ENCODE measurements at places on chromosomes 7 and 10. TPM values are rescaled to one million over a fixed set of nuclear protein-coding genes. Genes with fewer than 3 reads are reported as not detected.

Gene ELMO1
- 36.5 TPM for total RNA-seq

Gene CAMK1D
- 1.4 TPM for total RNA-seq

Gene PVRIG
- total RNA-seq: not detected

Gene ACTR3C
- total RNA-seq: 8.3 TPM

- no peak for DNase-seq
Observed at GRCh38 chr7:81744389-81744788, 25.5 kb downstream of the HGF start.

DNA sequence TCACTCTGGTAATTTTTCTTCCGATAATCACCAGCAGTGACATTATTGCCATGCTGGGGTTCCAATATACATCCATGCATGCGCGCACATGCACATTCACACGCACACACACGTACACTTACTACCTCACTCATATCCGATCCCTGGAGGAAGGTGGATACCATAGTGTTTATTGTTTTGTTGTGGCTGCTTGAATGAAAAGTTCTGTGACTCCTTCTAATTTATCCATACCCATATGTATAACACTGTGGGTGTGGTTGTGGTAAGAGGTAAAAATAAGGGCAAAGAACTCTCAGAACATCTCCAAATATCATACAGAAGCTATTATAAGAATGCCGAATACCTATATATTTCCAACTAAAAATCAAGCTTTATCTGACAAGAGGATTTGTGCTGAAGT, 407.8 kb upstream of the PODXL start:
- no peak for DNase-seq

- no peak for DNase-seq
Observed at GRCh38 chr7:101884671-101885596, 67.5 kb downstream of the CUX1 start.

- no peak for DNase-seq
Observed at GRCh38 chr7:120799813-120800475, 58.0 kb downstream of the TSPAN12 start.

DNA sequence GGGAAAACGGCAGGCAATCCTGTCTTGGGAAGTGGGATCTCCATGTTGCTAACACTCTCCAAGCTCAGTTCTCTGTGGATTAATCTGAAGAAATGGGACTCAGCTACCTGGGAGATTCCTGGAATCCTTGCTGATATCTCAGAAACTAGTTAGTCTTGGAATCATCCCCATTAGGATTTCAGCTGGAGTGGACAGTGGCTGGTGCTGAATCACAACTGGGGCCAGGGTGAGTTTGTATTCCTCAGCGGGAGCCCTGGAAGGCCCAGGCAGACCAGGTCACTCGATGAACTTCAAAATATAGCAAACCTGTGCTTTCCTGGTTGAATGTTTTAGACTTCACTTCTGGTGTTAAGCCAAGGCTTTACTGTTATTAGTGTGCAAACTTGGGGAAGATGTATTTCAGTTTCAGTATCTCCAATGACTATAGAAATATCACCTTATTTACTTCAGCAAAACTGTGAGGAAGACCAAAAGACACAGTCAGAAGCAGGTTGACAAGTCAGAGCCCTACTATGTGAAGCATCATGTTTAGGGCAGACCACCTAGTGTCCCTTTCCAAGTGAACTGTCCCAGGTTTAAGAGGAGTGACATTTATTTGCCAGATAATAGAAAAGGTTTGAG, 126.1 kb downstream of the AOAH start:
- no peak for DNase-seq

DNA sequence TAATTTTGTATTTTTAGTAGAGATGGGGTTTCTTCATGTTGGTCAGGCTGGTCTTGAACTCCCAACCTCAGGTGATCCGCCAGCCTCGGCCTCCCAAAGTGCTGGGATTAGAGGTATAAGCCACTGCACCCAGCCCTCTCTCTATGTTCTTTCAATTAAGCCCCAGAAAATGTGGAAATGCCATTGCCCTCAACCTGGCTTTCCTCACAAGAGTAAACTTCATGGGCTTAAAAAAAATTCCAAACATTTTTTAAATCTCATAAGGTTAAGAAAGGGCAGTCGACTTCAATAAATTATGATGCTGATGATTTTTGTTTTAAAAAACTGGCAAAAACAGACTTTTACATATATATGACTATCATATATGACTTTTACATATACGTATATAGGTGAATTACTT, 107.6 kb downstream of the TES start:
- peak; percentile 4 for DNase-seq

DNA sequence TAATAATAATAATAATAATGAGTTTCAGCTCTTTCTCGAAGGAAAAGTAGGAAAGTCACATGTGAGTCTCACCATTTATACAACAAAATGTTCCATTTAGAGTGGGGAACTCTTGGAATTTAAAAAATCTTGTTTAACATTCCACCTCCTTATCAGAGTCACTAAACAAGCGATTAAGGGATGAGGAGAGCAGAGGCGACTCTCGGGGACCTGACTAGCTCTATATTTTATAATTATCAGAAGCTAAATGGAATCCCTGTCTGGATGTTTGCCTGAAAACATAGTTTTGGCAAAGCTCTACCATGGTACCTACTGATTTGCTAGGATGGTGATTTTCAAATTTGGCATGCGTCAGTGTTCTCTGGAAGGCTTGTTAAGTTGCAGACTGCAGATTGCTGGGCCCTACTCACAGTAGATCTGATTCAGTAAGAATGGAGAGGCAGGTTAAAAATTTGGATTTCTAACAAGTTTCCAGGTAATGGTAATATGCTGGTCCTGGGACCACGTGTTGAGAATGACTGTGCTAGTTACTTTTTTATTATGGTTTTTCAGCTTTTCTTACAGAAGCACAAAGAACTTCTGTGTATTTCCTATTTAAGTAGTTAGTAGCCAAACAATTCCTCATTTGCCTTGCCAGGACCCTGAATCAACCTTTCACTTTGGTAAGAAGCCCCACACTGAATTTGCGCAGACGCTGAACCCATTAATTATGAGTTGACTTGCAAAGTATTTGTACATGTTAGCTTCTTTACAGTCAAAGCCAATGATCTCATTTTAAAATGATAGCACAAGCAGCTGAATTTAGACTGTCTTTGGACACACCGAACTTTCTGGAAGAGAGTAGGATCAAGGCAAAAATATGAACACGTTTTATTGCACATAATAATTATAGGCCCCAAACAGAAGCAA, 39.5 kb downstream of the CPED1 start:
- no peak for DNase-seq

GRCh38 chr10:67261300-67261797, 335.5 kb downstream of the LRRTM3 start:
- DNase-seq: no peak

DNA sequence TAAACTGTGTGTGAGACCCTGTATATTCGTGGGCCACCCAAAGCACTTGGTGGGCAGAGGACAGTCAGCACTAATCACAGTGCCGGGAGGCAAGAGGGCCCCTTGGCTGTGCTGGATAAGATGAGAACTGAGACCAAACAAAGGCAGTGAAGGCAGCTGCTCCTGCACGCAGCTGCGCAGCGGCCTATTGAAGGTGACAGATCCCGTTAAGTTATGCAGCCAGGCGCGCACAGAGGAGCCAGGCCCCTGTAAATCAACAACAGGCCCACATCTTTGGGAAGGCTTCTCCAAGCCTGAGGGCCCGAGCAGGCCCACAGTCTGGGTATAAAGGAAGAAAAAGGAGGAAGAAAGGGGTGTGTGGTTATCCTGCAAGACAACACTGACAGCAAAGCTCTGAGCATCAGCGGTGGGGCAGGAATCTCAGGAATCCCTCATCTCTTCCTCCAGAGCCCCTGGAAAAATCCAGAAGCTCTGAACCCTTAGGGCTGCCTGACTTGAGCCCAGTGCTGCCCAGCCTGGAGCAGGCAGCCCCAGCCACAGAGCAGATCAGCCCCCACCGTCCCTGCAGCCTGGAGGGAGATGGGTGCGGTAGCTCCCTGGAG, 154.2 kb downstream of the ARHGAP12 start:
- DNase-seq: no peak

DNA sequence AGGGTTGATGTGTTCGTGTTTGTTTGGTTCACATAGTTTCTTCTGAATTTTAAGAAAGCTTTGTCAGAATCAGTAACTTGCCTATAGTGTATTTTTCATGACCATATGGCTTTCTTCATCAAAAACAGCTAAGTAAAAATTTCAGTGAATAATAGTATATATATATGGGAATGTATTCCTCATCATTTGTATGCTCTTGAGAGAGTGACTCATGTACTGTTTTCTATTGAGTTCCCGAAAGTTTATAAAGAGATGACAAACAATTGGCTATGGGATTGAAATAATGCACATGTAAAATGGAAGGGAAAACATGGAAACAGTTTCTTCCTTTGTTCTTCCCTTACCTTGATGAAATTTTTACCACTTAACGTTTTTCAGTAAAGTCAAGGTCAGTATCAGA, 56.4 kb downstream of the KAT6B start:
- peak; percentile 16 for DNase-seq

GRCh38 chr10:43117777-43118583, 20.3 kb upstream of the CSGALNACT2 start:
- DNase-seq: no peak

GRCh38 chr7:106425017-106425719, 140.4 kb upstream of the NAMPT start:
- DNase-seq: peak; percentile 76

- no peak for DNase-seq
Observed at GRCh38 chr10:31728698-31729224, 199.9 kb downstream of the ARHGAP12 start.

GRCh38 chr10:26573674-26574073, 123.8 kb upstream of the PDSS1 start:
- DNase-seq: no peak

GRCh38 chr7:29587195-29587808, 23.7 kb downstream of the PRR15 start:
- no peak for DNase-seq

- no peak for DNase-seq
Observed at GRCh38 chr7:9507290-9507689, 1073.9 kb downstream of the NXPH1 start.

- DNase-seq: no peak
Observed at GRCh38 chr7:155202106-155202871, 95.4 kb upstream of the INSIG1 start.

GRCh38 chr7:124773339-124773738, 7.7 kb upstream of the GPR37 start:
- no peak for DNase-seq

DNA sequence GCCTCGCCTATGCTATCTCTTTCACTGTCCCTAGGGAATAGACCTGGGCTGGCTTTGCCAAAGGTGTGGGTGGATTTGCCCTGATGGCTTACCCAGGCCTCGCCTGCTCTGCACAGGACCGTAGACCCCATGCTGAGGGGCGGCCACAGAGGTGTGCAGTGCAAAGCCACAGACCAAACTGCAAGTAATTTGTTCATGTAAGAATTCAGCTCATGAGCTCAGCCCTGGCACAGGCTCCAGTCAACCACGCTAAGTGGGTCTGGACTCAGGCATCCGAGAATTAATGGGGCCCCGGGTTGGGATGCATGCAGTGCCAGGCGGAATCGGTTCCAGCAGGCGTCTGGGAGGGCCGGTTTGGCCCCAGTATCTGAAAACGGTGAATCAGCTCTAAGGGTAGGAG, 445.2 kb downstream of the DNAJB6 start:
- DNase-seq: no peak

GRCh38 chr7:137850571-137850970, 3.8 kb upstream of the DGKI start:
- peak; percentile 11 for DNase-seq

DNA sequence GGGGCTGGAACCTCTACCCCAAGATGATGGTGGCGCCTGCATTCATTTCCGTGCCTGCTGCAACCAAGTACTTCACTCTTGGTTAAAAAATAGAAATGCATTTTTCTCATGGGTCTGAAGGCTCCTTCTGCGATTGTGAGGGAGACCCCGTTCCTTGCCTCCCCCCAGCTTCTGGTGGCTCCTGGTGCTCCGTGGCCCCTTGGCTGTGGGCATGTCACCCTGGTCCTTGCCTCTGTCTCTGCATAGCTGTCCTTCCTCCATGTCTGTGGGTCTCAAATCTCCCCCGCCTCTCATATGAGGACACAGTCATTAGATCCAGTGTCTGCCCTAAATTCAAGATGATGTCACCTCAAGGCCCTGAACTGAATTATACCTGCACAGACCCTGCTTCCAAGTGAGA, 317.9 kb downstream of the TCERG1L start:
- DNase-seq: no peak

DNA sequence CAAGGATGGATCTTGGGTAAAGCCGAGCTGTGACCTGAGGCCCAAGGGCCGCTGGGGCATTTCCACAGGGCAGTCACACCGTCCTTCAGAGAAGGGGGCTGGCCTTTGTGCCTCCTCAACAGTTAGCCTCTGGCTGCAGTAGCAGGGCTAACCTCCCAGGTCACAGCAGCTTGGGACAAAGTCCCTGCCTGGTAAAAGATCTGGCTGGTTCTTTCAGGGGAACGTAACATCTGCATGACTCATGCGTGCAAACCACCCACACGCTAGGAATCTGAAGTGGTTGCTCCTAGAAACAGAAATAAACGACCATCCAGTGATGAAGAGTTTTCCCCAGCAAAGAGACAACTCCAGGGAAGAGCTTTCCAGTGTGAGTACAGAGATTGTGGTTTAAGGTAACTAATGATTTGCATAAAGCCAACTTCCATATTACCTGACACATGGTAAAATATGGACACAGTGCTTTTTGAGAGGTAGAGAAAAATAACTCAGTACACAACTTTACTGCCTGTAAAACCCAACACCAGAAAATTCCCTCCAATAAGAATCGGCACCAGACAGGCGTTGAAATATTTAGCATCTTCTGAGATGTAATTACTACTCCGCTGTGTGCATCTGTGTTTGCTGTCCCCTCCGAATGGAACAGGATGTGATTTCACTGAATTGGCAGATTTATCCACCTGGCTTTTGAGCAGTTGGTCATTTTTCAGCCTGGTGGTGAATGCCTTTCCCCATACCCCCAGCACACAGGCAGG, 84.9 kb upstream of the ADRB1 start:
- peak; percentile 74 for DNase-seq

- DNase-seq: no peak
Observed at GRCh38 chr7:123823898-123824753, 20.8 kb upstream of the HYAL4 start.

DNA sequence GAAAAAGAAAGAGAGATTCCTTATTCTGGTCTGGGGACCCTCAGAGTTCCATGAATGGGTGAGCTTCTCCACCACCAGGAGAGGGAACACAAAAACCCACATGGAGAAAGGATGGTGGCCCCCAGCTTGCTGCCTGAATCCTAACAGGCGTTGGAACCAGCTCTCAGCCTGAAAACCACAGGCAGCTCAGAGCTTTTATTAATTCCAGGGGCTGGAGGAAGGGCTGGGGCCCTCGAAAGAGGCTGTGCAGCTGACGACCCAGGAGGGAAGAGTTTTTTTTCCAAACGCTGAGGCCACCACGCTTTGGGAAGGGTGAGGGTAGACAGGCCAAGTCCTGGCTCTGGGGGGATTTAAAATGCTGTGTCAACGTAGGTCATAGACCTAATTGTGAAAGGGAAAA, 10.8 kb upstream of the ELN start:
- no peak for DNase-seq

Measured in lung microvascular endothelial cell (primary cell).